ENCODE measurements at places on chromosomes 1 and 21.

DNA sequence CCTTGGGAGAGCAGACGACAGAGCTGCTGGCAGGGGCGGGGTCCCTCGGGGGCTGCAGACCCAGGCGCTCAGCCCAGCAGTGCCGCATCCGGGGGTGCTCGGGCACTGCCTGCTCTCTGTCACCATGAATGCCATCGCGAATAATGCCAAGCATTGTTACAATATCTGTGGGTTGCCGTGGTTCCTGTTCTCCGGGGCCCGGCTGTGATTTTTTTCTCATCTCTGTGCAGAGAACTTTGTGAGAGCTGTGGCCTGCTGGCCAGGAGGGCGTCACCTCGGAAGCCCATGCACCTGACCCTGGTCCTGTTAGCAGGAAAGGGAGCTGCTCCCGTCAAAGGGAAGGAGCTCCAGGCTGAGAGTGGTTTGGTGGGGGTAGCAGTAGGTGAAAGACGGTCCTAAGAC lies 70.4 kb downstream of the PRDM16 start:
- no peaks in the 10 kb centered on the region for H3K27me3 ChIP-seq
- no peak overlapping the region for H3K4me3 ChIP-seq
- H3K36me3 ChIP-seq, result no peaks in the 10 kb centered on the region
- no peak overlapping the region for H3K27ac ChIP-seq

GRCh38 chr1:229526695-229527094 lies 18.6 kb upstream of the NUP133 start:
- peaks cover 5% of the 10 kb centered on the region for H3K36me3 ChIP-seq
- no peaks in the 10 kb centered on the region for H3K4me1 ChIP-seq
- DNase-seq, result no peak
- no peaks in the 10 kb centered on the region for H3K27me3 ChIP-seq

DNA sequence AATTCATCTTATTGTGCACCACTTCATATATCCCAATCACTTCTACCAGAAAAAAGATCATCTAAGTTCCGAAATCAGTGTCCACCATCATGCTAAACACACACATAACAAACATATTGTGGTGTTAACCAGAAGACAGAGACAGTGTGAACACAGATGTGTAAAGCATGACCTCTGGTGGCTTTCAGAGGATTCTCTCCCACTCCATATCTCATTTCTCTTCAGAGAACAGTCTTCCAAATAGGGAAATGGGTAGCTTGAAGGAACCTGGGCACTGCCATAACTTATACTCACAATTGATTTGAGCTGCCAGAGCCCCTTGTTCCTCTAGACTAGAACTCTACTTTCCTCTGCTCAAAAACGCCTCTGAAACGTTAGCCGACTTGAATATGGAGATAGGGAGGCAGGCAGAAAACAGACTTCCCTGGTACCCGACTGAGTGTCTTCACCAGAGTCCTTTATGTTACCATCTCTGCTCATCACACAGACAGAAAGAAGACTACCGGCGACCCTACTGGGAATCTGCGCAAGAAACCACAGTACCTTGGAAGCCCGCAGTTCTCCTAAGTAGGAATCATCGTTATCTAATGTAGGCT lies 1.8 kb upstream of the ELAPOR1 start:
- H3K4me1 ChIP-seq, result no peaks in the 10 kb centered on the region
- peak; percentile 43 for DNase-seq
- H3K4me3 ChIP-seq, result no peak overlapping the region
- peaks cover 20% of the 10 kb centered on the region for H3K27me3 ChIP-seq

DNA sequence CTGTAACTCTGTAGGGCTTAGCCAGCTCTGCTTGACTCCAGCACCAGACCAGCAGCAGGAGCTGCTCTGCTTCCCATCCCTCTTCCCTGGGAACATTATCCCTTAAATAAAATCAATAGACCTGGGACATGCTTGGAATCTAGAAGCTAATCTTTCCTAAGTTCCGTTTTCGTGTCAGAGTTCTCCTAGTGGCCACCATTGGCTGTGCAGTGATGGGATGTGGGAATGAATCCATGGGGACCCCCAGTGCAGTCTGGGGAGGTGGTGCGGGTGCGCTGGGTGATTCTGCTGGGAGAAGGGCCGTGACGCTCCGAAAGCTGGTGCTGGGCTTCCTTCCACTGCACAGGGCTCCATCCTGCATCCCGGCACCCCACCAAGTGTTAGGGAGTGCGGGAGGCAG lies 202.7 kb downstream of the CAMTA1 start:
- peaks cover 2% of the 10 kb centered on the region for H3K4me1 ChIP-seq
- H3K36me3 ChIP-seq, result no peaks in the 10 kb centered on the region
- H3K27ac ChIP-seq, result no peak overlapping the region
- no peak overlapping the region for H3K4me3 ChIP-seq
- H3K27me3 ChIP-seq, result no peaks in the 10 kb centered on the region

DNA sequence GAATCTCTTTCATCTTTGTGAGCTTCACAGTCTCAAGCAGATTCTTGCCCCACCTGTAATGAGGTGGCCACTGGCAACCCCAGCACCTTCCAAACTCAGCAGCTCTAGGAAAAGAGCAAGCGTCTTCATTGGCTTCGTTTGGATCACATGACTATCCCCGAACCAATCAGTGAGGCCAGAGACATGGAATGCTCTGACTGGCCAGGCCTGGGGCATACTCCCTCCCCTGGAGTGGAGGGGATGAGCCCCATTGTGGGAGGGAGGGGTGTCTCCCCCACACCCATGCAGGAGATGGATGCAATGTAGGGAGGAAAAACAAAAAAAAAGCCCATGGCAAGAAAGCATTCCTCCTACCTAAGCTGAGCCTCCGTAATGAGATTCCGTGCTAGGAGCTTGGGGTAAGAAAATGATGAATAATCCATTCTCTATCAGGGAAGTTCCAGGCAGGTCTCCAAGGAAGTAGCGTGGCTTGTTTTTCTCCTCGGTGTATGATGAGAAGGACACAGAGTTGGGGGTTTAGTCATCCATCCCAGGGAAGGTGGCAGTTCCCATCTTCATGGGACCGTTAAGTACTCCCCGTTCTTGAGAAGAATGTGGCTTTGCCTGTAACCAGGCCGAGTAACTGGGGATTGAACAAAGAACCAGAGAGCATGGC lies 32.7 kb downstream of the FHAD1 start:
- no peak overlapping the region for H3K4me3 ChIP-seq
- no peaks in the 10 kb centered on the region for H3K36me3 ChIP-seq
- H3K27ac ChIP-seq, result no peak overlapping the region
- no peaks in the 10 kb centered on the region for H3K27me3 ChIP-seq
- H3K4me1 ChIP-seq, result no peaks in the 10 kb centered on the region

DNA sequence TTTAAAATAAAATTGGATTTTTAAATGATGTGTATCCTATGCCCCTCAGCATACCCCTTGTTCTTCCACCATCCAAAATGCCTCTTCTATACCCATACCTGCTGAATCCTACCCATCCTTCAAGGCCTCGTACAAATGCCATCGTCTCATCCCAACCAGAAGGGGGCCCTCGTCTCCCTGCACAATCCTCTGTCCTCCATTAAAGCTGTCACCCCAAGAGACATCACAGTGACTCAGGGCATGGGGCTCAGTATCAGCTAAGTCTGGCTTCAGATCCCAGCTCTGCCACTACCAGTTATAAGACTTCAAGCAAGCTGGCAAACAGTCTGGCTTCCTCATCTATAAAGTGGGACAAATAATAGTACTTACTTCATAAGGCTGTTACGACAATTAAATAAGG lies 23.8 kb downstream of the IGFN1 start:
- no peaks in the 10 kb centered on the region for H3K36me3 ChIP-seq
- no peaks in the 10 kb centered on the region for H3K27me3 ChIP-seq
- H3K4me1 ChIP-seq, result no peaks in the 10 kb centered on the region
- H3K27ac ChIP-seq, result no peak overlapping the region
- peak; percentile 80 for DNase-seq

DNA sequence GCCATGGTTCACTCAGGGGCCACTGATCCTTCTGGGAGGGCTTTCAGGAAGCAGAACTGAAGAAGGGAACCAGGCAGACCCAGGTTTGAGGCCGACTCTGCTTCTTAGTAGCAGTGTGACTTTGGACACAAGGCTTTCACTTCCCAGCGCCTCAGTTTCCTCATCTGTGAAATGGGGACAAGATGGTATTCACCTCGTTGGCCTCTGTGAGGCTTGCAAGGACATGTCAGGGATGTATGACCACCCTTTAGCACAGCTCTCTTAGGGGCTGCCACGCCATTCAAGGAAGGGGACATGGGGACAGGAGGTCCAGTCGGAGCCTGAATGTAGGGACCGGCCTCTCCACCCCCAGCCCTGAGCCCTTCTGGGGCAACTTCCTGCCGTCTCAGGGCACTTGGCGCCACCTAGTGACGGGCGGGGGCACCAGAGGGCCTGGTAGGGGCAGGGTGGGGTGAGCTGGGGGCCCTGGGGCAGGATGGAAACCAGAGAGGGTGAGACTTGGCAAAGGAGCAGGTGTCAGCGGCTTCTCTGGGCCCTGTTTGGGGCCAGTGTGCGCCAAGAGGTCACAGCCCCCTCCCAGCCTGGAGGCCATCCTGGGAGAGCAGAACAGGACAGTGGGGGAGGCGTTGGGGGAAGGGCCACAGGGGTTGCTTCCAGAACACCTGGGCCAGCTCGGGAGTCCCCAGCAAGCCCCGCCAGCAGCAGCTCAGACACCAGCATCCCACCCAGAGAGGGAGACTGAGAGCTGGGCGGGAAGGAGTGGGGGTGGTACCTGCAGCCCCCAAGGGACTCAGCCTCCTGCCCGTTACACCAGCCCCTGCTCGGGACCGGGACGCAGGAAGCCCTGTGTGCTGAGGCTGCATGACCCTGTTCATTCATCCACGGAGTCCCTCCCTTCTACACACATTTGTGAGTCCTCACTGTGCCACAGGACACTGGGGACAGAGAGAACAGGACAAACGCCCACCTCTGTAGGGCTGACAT lies 102.5 kb upstream of the TARDBP start:
- H3K27me3 ChIP-seq, result no peaks in the 10 kb centered on the region
- H3K27ac ChIP-seq, result no peak overlapping the region
- H3K4me3 ChIP-seq, result no peak overlapping the region
- H3K36me3 ChIP-seq, result no peaks in the 10 kb centered on the region

DNA sequence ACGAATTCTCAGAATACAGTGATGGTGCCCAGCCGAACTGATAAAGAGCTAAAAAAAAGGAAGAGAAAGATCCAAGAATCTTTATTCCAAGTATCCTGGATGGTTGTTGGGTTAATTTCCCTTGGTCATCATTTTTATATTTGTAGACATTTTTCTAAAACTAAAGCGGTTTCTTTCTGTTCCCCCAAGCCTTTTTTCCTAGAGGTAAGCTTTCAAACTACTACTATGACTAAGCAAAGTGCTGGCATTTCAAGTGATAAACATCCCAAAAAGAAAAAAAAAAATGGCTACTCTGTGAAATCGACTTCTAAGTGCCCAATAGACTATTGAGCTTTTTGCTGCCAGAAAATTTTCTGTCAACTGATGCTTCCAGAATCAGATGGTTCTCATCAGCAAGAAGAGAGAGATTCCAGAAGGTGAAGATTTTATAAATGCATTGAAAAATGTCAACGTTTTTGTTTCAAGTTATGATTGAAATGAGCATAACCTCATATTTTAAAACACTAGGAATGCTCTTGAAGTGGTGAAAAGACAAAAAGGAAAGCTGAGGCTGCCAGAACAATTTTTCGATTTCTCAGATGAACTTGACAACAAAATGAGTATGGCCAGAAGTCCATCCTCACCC lies 96.1 kb upstream of the ZC3H11B start:
- H3K4me3 ChIP-seq, result no peak overlapping the region
- H3K27me3 ChIP-seq, result no peaks in the 10 kb centered on the region
- DNase-seq, result no peak
- no peak overlapping the region for H3K27ac ChIP-seq

DNA sequence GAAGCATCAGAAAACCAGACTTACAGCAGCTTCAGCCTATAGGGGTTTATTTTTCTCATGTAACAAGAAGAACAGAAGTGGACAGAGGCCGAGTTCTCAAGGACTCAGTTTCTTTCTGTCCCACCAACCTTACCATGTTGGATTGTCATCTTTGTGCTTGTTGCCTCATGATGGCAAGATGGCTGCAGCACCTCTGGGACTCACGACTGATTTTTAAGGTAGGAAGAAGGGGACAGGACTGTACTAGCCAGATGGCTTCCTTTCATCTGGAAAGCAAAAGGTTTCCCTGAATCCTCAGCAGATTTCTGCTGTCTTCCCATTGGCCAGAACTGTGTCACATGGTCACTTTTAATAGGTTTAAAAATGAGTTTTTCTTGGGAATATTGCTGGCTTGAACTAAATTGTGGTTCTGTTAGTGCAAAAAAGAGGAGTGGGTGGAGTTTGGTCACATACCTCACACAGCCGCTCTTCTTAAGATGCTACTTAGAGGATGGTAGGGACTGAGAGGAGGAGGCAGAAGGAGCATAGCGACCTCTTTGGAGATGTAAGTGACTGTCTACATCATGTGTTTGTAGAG lies 48.1 kb upstream of the ENAH start:
- no peaks in the 10 kb centered on the region for H3K27me3 ChIP-seq
- H3K36me3 ChIP-seq, result no peaks in the 10 kb centered on the region
- H3K27ac ChIP-seq, result no peak overlapping the region
- no peaks in the 10 kb centered on the region for H3K4me1 ChIP-seq

DNA sequence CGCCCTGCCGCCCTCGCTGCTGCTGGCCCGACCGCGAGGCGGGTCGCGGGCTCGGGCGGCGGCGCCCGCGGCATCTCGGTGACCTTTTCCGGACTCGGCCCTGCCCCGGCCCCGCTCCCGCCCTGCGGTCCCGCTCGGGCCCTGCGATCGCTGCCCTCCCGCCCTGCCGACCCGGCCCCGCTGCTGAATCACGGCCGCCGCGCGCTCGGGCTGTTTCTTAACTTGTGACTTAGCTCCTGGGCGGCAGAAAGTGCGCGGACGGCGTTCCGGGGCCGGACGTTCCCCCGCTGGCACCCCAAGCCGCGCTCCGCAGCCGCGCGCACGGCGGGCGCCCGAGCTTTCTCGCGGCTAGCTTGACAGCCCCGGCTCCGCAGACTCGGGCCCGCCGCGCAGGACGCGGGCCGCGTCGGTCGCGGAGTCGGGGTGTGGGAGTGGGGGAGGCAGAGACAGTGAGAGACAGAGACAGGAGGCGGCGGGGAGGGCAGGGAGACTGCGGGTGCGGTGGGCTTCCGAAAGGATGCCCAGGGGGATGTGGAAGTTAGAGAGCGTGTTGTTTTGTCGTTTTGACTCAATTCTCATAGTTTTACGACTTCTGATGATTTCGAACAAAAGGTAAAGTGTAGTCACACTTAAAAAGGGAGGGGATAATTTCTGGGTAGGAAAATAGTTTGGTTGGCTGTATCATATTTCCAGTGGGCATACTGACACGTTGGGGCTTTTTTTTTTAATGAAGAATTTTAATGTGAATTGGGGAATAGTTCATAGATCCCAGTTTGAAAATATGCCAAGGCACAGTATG lies 49.8 kb downstream of the PRDM2 start:
- peak; percentile 68 for DNase-seq
- H3K36me3 ChIP-seq, result peaks cover 3% of the 10 kb centered on the region
- peak overlapping the region; percentile 92 for H3K27ac ChIP-seq
- peak overlapping the region; percentile 85 for H3K4me3 ChIP-seq

- H3K4me1 ChIP-seq, result no peaks in the 10 kb centered on the region
- H3K4me3 ChIP-seq, result no peak overlapping the region
- H3K27ac ChIP-seq, result no peak overlapping the region
- DNase-seq, result no peak
- H3K27me3 ChIP-seq, result no peaks in the 10 kb centered on the region
- H3K36me3 ChIP-seq, result no peaks in the 10 kb centered on the region
Observed at GRCh38 chr1:77540501-77541161, 141.8 kb downstream of the ZZZ3 start.

GRCh38 chr1:93108335-93108734 lies 29.3 kb downstream of the MTF2 start:
- no peak overlapping the region for H3K4me3 ChIP-seq
- no peak overlapping the region for H3K27ac ChIP-seq
- H3K27me3 ChIP-seq, result no peaks in the 10 kb centered on the region
